ENCODE measurements at places on chromosomes 12 and 14.
A peak's percentile ranks its signal among the peaks of the same experiment; 100 is the strongest.

DNA sequence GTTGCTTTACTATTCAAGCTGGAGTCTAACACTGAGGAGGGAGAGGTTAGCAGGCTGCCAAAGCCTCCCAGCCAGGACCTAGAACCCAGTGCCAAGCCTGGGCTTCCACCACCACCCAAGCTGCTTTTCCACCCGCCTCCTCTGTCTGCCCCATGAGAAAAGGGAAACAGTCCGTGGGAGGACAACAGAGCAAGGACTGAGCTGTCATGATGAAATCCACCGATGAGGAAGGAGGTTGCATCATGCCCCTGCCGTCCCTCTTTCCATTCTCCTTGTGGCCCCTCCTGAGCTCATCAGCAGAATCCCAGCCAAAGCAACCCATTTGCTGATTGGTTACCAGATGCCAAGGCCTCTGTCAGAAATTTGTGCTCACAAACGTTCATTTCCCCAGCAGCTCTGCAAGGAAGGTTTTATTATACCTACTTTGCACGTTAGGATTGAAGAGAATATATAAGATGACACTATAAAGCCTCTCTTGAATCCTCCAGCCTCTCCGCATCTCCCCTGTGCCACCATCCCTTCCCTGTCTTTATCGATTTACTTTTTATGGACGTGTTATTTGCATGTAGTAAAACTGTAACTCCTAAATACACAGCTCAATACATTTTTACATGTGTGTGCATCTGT is 6.3 kb upstream of the SERPINA1 start:
- no peak for DNase-seq

DNA sequence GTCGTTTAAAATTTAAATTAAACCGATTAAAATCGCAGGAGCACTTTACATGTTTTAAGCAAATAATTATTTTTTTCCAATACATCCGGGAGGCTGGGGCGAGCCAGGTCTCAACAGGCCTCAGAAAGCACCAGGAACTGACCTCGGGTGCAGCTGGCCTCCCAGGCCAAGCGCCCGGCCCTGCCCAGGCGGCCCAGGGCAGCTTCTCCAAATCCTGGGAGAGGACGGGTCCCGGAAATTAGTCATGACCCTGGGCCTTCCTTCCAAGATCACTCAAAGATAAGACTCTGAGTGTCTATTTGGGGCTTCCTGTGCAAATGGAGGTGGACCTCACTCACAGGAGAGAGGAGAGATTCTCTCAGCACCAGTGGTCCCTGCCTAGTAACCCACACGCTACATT is 177.1 kb downstream of the BCL11B start:
- DNase-seq = no peak

GRCh38 chr12:76782526-76782925 is 18.6 kb downstream of the ZDHHC17 start:
- DNase-seq = no peak

- DNase-seq = no peak
Measured at GRCh38 chr14:76917745-76918255, 91.6 kb downstream of the LRRC74A start.

DNA sequence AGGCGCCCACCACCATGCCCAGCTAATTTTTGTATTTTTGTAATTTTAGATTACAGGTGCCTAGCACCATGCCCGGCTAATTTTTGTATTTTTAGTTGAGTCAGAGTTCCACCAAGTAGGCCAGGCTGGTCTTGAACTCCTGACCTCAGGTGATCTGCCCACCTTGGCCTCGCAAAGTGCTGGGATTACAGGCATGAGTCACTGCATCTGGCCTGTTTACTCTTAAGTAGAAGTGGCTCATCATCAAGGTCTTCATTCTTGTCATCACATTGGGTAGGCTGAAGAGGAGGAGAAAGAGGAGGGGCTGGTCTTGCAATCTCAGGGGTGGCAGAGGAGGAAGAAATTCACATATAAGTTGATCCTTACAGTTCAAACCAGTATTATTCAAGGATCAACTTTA is 152.4 kb upstream of the ATP2B1 start:
- DNase-seq = peak; percentile 10

GRCh38 chr12:52003591-52003990 is 3.2 kb upstream of the TAMALIN start:
- DNase-seq = no peak

DNA sequence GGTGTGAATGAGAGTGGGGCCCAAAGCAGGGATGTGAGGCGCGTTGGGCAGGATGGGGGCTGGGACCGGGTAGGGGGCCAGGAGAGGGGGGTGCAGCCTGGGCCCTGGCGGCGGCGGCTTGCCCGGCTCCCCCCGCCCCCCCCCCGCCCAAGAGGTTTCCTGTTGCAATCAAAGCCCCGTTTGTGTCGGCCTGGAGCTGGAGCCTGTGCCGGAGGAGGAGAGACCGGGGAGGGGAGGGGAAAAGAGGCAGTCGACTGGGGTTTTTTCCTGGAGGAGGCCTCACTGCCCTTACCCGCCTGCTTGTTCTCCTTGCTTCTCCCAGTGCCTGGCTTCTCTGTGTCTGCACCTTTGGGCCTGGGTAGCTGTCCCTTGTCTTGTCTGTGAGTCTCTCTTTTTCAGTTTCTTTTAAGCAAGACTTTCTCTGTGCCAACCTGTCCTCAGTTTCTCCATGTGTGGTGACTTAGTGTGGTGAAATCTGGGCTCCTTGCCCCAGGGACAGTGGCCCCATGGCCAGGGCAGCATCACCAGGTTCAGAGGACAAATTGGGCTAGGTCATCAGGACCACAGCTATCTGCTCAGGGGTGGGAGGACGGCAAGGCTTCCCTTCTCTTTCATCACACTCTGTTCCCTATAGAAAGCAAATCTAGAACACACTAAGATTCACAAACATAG is 8.5 kb downstream of the RARG start:
- DNase-seq = no peak

DNA sequence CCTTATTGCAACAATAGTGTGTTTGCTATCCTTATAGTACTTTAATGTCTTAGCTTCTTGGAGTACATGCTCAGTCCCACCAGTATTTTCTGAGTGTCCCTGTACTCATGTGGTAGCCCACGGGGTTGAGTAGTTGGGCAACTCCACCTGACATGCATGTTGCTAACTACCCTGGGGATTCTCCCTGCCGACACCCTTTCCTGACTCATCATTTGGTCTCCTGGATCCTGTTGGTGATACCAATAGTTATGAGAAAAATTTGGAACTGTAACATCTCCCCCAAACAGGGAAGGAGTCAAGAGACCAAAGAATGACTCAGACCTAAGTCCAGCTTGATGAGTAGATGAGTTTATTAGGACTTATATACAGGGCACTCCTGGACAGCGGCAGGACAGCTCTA is 101.6 kb downstream of the BRMS1L start:
- DNase-seq = no peak

GRCh38 chr12:31510034-31510433 is 80.9 kb downstream of the DENND5B start:
- no peak for DNase-seq

GRCh38 chr14:44778604-44779003 is 183.1 kb downstream of the KLHL28 start:
- no peak for DNase-seq

GRCh38 chr12:100493396-100494012 is 19.8 kb downstream of the NR1H4 start:
- DNase-seq = no peak

GRCh38 chr12:105341010-105341409 is 10.5 kb downstream of the C12orf75 start:
- DNase-seq = no peak

DNA sequence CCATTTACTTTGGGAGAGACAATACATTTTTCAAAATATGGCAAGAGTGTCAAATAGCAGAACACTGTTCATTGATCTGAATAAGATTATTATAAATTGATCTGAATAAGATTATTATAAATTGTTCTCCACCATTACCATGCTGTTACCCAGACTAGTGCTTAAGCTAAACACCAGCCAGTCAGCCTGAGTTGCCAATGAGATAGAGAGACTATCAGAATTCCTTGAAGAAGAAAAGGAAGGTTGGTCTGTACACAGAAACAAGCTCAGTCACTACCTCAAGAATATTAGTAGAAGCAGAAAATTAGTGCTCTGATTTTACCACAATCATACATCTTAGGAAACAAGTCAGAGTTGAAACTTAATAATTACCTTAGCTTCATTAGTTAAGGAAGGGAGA is 469.8 kb downstream of the FOXG1 start:
- DNase-seq = no peak

DNA sequence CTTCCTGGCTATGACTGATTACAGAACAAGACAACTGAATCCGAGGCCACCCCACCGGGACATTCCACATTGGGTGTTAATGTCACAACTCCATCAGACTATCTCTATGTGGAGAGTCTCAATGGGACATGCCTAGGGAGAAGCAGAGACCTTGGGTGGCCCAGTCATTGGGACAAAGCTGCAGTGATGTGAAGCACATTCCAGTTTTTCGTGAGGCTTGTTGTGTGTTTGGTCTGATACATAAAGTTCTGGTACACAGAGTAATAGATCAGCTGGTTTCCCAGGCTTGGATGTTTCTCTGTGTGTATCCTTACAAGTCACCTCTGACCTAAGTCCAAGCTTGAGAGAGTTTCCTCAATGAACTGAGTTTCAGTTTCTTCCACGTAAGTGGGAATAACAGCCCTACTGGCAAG is 42.3 kb downstream of the CPM start:
- no peak for DNase-seq

- DNase-seq = no peak
Measured at GRCh38 chr14:94390372-94391086, 2.1 kb upstream of the SERPINA1 start.

DNA sequence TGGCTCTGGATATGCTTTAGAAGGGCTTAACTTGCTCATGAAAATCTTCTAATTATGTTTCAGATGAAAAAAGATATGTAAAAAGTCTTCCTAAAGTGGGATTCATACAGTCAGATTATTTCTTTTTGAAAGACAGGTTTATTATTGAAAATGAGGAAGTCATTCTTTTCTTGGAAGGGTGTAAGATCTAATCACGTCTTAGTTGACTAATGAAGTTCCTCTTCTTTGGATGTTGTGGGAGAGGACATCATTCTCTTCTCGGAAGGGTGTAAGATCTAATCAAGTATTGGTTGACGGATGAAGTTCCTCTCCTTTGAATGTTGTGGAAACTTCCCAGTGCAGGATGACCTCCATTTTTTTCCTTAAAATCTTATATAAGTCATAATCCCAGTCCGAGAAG is 74.9 kb downstream of the ALG10 start:
- no peak for DNase-seq

- no peak for DNase-seq
Measured at GRCh38 chr14:89485264-89485663, 68.2 kb upstream of the FOXN3 start.

DNA sequence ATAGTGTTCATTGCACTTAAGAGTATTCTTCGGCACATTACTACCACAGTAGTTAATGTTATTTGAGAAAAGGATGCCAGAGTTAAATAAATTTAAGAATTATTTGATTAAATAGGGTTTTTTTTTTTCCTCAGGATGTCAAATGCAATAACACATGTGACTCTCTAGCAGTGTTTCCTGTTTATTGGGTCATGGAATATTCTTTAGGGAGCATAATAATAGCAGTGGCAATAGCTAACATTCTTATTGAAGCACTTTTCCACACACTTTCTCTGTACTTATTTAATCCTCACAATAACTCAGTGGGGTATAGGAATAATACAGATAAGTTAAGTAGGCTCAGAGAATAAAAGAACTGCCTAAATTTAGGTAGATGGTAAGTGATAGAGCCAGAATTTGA is 44.3 kb downstream of the SCYL2 start:
- DNase-seq = no peak

DNA sequence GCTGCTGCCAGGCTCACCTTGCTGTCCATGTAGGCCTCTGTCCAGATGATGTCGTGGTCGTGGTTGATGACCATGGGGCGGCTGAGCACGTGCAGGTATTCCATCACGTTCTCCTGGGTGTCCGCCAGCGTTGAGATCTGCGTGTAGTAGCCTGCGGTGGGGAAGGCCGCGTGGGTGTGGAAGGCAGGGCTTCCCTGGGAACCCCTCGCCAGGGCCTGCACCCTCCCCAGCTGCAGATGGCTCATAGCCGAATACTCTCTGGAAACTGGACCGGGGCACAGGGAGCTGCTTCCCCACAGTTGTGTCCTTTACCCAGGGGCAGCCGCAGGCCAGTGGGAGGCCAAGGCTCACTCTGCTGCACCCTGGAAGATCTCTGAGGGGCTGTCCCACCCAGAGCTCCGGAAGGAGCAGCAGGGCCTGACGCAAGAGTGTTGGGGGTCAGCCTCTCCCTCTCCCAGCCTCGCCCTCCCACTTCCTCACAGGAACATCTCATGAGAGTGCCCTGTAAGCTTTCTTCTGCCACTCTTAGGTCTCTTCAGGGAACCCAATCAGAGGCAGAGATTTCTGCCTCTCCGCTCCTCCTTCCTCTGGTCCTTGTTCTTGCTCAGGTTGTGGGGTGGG is 35.5 kb downstream of the CACNA2D4 start:
- no peak for DNase-seq

GRCh38 chr12:68245180-68246021 is 8.0 kb downstream of the IL22 start:
- no peak for DNase-seq

DNA sequence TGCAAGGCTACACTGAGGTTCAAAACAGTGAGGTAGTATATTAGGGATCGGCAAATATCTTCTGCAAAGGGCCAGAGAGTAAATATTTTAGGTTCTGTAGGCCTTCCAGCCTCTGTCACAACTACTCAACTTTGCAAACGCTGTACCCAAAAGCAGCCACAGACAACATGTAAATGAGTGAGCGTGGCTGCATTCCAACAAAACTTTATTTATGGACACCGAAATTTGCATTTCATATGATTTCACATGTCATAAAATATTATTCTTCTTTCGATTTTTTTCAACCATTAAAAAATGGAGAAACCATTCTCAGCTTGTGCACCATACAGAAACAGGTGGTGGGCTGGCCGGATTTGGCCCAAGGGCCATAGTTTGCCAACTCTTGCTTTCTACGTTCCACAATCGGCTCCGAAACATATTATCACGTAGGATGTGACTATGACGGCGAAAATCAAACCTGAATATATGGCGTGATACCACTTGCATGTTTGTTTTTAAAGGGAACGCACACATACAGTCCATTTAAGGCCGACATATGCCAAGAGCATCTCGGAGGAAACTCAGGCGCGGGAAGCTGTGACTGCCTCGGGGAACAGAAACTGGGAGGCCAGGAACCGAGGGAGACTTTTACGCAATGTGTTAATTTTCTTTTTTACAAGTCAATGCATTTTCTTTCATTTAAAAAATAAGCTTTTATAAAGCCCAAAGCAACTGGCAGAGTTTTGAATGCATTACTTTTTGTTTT is 7.1 kb downstream of the NCOR2 start:
- no peak for DNase-seq

- DNase-seq = no peak
Measured at GRCh38 chr12:61291647-61292046, 968.6 kb upstream of the USP15 start.

DNA sequence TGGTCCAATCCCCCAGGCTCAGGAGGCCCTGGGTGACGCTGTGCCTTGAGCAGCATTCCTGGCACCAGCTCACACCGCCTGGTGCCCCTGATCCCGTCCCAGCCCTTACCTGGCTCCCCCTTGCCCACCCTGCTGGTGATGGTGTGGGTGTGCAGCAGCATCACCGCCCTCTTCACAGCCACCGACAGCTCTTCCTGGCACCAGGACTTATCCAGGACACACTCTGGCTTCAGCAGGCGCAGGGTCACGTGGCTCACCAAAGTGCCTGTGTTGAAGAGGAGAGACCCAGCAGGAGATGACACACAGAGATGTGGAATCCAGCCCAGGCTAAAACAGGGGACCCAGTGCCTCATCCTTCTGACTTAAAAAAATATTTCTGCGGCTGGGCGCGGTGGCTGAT is 36.2 kb downstream of the GCN1 start:
- no peak for DNase-seq
